ENCODE measurements at places on chromosomes 12 and 14.
A peak's percentile ranks its signal among the peaks of the same experiment; 100 is the strongest.

DNA sequence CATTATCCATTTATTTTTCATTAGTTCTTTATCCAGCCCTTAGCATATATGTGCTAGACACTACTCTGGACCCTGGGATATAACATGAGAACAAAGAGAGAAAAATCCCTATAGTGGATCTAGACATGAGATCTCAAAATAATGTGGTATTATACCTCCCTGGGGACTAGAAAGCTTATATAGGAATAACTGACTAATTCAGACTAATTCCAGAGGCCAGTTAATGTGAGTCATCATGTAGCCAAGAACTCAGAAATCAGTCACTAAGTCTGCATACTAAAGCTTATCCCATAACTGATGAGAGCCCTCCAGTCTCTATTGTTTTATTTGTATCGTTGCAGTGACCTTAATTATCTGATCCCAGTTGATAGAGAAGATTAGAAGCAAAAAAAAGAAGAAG lies 267.1 kb upstream of the RGS6 start:
- peak; percentile 52 for DNase-seq

- DNase-seq = peak; percentile 62
Observed at GRCh38 chr12:68835333-68835908, 27.4 kb downstream of the MDM2 start.

DNA sequence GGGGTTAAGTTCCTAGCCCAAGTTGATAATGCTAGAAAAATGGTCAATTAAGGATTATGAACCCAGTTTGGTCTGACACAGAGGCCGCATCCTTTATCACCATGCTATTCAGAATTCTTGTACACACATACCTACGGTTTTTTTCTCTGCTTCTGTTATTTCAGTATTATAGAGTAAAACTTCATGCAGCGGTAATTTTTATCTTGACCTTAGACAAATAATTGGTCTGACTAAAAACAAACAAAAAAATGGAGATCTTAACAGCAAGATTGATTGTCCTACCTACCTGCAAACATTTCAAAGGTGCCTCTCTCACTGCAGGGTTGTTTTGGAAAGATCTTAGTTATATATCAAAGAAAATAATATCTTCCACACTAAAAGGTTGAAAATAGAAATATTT lies 201.9 kb upstream of the PRICKLE1 start:
- no peak for DNase-seq

DNA sequence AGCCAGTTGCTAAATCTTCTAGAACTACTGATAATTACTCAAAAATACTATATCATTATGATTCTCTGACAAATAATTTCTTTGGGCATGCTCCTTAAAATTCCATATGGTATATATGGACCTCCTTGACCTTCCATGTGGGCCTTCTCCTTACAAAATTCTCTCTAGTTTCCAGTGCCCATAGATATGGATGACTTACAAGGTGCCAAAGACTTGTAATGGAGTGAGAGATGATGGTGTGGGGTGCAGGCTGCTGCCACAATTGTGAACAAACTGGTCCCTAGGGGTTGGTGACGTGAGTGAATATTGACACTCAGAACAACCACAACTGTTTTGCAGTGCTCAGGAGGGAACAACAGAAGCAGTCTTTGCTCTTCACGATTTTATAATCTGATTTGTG lies 378.9 kb downstream of the SNAPC1 start:
- DNase-seq = no peak

- peak; percentile 57 for DNase-seq
Observed at GRCh38 chr12:102326982-102327381, 129.3 kb upstream of the PMCH start.

DNA sequence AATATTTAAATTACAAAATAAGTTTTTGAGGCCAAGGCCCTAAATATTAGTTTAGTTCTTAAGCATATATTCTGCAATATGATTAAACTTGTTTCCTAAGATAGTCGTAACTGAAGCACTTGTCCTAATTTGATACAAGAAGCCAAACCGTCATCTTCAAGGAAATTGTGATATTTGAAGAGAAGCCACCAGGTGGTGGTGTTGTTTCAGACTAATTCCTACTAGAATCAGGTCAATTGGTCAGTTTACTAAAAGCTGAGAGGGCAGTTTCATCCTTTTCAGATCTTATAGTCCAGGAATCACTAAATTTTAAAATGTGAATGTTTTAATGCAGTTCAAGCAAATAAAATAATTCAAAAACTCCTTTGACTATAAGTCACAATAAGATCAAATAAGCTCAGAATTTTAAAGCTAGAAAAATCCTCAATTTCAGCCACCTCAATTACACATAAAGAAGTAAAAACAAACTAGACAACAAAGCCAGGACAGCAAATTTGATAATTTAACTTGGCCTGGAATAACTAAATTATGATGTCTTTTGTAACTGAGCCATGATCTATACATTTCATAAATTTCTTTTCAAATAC lies 7.1 kb upstream of the ARL1 start:
- peak; percentile 78 for DNase-seq

- DNase-seq = no peak
Observed at GRCh38 chr12:67370979-67371378, 101.8 kb downstream of the CAND1 start.

DNA sequence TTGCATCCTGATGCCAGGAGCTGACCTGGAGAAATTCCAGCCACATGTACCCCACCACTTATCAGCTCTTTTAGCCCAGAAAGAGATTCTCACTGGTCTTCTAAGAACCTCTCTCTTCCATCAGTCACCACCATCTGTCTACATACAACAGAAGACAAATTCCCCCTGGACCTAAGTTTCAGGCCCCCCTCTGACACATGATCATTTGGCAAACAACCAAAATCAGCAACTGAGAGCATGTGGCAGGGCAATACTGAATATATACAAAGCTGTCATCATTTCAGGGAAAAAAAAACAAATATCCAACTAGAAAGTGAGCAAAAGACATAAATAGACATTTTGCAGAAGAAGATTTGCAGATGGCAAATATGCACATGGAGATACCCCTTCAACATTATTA lies 180.2 kb downstream of the FOXN3 start:
- no peak for DNase-seq

- DNase-seq = no peak
Observed at GRCh38 chr14:94393474-94393873, 5.1 kb upstream of the SERPINA1 start.

DNA sequence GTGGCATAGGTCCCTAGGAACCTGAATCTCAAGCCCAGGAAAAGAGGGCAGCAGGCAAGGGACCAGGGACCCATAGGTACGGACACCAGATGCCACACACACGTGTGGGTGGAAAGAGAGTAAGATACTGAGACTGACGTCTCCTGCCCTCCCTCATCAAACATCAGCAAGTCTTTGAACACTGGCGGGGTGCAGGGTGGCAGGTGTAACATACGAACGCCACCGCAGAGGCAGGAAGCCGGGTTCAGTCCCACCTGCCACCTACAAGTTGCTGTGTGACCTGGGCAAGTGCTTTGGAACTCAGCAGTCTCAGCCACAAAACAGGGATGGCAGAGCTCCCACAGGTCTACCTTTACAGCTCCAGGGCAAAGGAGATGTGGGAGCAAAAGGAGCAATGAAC lies 11.1 kb downstream of the ACTN1 start:
- DNase-seq = no peak

DNA sequence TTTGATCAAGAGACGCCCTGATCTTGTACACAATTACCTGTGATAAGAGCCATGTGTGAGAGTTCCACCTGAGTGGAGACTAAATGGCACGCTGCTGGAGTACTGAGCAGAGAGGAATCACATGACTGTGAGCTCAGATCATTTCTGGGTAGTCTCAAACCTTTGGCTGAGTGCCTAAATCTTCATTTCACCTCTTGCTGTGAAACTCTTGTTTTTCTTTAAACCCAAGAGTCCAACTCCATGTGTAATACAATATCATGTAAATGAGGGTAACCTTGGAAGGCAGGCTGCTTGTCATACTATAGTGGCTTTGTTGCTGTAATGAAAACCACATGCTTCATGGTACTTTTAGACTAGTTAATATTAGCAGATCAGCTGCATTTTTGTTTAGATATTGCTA lies 156.9 kb downstream of the CAND1 start:
- no peak for DNase-seq

GRCh38 chr14:33362934-33363333 lies 424.3 kb downstream of the NPAS3 start:
- no peak for DNase-seq

DNA sequence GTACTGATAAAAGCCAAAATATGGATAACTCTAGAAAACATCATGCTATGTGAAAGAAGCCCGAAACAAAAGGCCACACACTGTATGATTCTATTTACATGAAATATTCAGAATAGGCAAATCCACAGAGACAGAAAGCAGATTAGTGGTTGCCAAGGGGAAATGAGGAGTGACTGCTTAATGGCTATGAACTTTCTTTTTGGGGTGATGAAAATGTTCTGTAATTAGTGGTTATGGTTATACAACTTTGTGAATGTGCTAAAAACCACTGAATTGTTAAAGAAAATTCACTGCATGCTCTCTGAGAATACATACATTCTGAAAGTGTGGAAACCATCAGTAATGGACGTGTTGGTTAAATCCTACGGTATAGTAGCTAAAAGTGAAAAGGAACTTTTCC lies 39.9 kb upstream of the STON2 start:
- no peak for DNase-seq

- DNase-seq = no peak
Observed at GRCh38 chr12:81314903-81315531, 237.1 kb downstream of the ACSS3 start.

Data from NCI-H82 (cell line).